Stimulated activated CD8-positive, alpha-beta memory T cell treated with anti-CD3 and anti-CD28 coated beads, Interleukin-7, amount 100 ng/mL, for 1 hour (primary cell): ENCODE measurements at places on chromosomes 16 and 17.

- no peak for DNase-seq
Observed at GRCh38 chr16:74257061-74257460, 39.6 kb upstream of the PSMD7 start.

DNA sequence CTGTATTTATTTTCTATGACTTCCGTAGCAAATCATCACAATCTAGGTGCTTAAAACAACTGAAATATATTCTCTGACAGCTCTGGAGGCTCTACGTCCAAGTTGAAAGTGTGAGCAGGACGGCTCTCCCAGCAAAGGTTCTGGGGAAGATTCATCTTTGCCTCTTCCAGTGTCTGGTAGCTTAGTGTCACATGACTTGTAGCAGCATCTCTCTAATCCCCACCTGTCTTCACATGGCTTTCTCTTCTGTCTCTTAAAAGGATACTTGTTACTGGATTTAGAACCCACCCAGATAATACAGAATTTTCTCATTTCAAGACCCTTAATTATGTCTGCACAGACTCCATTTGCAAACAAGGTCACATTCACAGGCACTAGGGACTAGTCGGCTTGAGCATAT, 687.7 kb upstream of the RBFOX1 start:
- no peak for DNase-seq

GRCh38 chr16:67243481-67243880, 3.8 kb downstream of the FHOD1 start:
- no peak for DNase-seq

DNA sequence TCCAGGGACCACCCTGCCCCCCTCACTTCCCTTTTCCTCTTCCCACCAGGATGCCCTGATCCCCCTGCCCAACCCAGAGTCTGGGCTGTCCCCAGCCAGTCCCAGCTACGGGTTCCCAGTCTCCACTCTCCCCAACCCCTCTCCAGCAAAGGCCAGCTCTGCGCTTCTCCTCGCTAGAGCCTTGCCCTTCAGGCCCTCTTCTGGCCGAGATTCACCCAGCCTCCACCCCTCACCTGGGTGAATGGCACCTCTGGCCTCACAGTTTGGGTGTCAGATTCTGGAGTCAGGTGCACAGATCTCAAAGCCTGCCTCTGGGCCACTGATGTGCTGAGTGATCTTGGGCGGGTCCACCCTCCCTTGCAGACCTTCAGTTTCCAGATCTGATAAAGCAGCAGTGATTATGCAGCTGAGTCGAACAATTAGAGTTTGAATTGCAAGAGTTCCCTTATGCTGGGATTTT, 185.6 kb upstream of the TNRC6C start:
- no peak for DNase-seq

DNA sequence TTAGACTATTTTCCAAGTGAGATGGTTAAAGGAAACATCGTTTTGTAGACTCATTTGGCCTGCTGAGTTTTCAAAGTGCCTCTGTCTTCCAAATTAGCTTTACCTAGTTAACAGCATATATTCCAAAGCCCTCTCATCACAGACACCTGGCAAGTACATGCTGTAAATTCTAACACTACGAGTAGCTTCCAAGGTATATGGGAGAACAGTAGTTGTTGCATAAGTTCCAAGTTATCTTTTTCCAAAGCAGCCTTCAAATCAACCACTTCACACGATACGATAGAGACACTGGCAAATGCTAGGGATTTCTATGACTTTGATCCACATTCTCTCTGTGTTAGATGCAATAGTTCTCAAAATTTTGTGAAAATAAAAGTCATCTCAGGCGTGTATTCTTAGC, 299.3 kb downstream of the CNTNAP4 start:
- DNase-seq: no peak

DNA sequence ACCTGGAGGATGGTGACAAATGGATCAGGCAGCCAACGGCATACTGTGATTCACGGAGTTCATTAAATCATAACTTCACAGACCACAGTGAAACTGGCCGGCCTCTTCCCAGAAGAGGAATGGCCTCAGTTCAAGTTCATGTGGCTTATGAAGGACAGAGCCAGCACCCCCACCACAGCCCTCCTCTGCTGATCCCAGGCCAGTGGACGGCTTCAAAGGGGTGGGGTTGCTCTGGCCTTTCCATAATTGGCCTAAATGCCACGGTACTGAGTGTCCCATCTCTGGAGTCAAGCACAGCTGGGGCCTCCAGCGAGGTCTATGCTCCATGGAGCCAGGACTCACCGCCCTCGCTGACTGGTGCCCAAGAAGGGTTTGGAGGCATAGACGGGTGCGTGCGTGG, 21.4 kb downstream of the GALNS start:
- DNase-seq: no peak

DNA sequence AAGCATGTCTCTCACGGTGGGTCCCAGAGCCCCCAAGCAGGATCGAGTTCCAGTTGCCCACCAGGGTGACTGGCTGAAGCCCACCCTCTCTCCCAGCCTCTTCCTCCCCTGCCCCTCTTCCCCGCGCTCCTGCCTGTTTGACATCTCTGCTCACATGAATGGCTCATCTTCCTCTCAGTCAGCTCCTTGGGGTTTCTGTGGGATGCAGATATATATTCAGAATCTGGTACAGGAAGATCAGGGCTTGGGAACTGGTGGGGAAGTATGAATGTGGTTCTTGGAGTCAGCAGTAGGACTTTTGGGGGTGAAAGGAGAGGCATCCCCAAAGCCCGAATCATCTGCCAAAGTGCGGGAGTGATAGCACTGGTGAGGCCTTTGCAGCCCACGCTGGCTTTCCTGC, 158.9 kb upstream of the CIBAR2 start:
- no peak for DNase-seq

- no peak for DNase-seq
Observed at GRCh38 chr16:77897129-77897437, 108.7 kb downstream of the VAT1L start.
